ENCODE measurements at places on chromosomes 7 and 10.

DNA sequence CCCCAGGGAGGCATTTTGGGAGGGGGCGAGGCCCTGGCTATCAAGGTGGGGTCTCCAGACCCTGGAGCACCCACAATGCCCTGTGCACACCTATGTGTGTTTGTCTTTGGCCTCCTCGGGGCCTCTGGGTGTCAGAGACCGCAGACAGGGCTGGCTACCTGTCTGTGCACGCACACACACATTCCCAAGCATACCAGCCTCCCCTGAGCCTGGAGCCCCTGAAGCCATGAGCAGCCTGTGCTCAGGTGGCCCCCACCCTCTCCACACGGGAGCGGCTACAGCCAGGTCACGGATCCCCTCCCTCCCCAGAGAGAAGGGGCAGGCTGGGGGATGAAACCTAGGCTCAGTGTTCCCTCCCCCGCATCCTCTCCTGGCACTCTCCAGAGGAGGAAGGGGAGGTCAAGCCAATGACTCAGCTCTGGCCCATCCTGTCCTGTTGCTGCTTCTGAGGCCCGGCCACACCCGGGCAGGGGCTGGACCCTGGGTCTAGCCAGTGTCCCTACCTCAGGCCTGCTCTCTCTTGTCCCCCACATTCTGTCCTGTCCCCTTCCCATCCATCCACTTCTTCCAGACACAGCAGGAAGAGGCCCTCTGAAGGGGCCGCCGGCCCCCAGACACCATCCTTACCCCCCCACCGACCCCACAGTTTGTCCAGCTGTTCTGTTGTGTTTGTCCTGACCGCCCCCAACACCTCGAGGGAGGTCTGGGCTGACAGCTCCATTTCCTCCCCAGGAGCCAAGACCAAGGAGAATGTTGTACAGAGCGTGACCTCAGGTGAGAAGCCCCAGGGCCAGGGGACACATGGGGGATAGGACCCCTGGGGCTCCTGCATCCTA lies 720 bp downstream of the SNCG start:
- no peak for DNase-seq

GRCh38 chr7:27104341-27105058 lies 2.0 kb upstream of the HOXA2 start:
- no peak for DNase-seq

DNA sequence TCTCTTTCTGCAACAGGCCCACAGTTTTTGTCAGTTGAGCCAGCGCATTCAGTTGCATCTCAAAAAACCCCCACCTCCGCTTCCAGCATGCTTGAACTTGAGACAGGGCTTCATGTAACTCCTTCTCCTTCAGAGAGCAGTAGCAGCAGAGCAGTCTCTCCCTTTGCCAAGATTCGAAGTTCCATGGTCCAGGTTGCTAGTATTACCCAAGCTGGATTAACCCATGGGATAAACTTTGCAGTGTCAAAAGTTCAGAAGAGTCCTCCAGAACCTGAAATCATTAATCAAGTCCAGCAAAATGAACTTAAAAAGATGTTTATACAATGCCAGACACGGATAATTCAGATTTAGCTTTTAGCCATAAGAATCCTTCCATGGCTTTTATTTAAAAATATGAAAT lies 45.2 kb downstream of the MCMBP start:
- DNase-seq = no peak

- no peak for DNase-seq
These were observed 170.5 kb downstream of the SEPTIN7 start for GRCh38 chr7:35971133-35971891.

DNA sequence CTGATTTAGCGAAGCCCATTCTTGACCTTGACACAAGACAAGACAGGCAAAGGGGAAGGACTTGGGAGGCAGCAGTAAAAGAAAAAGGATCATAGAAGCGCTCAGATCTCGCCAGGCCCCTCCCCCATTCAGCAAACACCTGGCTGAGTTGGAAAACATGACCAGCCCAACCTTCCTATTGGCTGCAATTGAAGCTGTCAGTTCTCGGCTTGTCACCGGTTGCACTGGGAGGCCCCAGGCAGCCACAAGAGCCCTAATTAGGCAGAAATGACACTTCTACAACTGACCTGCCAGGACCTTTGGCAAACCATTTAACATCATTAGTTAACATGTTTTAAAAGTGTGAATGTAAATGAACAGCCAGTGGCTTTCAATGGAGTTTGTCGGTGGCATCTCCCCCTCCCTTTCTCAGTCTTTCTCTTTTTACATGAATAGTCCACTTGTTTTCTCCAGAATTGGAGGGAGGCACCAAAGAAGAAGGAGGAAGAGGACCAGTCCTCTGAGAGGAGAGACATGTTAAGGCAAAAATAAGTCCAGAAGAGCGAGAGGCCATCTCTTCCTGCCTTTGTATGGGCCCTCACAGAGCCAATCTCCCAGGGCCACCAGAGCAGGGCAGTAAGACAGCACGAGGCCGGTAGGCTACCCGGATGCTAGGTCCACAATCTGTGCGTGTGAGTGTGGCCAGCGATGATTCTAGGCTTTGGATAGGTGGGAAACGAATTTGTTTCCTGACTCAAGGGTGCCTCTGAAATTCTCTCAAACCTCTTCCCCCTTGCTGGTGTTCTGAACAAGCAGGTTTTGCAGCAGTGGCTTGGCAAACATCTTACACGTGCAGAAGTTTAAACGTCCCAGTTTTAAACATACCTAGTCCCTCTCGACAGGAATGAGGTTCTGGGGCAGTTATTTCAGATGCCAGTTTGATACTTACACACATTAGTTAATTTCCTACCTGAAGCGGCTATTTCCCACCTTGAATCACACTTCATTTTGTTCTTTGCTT lies 15.0 kb upstream of the ENO4 start:
- no peak for DNase-seq

GRCh38 chr10:128422190-128422589 lies 296.0 kb upstream of the MKI67 start:
- no peak for DNase-seq

DNA sequence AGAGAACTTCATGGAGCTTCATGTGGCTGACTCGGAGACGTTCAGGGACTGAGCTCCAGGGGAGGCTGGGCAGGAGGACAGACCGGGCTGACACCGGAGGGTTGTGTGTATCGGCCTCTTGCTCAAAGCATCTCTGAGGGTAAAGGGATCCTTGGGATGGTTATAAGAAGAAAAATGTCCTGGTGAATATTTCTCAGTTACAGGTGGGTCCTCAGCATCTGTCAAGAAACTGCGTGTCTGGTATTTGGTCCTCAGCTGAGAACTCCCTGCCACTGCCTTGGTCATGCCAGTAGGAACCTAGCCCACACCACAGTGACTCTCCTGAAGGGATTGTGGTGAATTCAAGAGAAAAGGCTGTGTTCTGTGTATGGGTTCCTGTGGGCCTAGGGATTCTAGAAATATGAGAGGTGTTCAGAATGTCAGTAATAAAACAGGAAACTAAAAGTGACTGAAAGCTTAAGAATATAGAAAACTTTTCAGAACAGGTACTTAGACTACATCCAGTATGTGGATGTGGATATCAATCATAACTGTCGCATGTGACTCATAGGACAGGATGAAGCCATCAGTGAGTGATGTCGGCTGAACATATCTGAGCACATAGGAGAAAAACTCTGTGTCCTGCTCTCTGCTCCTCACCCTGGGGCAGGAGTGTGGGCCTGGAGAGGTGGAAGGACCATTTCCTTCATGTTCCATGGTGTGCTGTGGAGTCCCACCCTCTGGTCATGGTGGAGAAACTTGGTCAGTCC lies 28.4 kb downstream of the MBL2 start:
- DNase-seq = no peak

DNA sequence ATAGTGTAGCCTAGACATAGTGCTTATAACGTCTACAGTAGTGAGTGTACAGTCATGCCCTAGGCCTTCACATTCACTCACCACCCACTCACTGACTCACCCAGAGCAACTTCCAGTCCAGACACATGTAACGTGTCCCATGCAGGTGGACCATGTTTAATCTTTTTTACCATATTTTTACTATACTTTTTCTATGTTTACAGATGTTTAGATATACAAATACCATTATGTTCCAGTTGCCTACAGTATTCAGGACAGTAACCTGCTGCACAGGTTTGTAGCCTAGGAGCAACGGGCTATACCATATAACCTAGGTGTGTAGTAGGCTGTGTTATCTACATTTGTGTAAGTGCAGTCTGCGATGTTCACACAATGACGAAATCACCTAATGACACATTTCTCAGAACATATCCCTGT lies 11.0 kb downstream of the MPP7 start:
- DNase-seq = no peak

DNA sequence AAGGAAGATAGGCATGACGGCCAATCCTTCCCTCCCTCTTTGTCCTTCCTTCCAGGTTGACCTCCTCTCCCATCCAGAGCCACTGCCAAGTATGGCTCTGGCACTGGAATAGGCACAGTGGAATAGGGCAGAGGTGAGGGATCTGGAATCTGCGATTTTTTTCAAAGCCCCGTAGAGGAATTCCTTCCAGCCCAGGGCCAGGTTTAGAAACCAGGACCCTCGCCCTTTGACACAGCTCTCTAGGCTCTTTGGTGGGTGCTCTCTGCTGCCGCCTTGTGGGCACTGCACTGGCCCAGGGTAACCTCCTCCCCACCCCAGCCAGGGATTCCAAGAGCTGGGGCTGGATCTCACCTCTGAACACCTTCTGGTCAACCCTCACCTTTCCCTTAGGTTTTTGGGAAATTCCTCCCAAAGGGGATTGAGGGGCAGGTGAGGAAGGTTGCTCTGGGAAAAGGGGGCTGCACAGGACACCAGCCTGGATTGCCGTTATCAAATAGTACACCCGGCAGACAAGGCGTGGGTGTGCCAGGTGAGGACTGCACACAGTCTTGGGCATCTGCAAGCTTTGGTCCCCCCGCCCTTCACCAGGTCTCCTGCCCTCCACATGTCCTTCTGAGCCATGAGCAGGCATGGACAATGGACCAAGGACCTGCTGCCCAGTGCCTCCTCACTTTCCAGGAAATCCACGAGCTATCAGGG lies 22.8 kb downstream of the C10orf105 start:
- DNase-seq = peak; percentile 57

DNA sequence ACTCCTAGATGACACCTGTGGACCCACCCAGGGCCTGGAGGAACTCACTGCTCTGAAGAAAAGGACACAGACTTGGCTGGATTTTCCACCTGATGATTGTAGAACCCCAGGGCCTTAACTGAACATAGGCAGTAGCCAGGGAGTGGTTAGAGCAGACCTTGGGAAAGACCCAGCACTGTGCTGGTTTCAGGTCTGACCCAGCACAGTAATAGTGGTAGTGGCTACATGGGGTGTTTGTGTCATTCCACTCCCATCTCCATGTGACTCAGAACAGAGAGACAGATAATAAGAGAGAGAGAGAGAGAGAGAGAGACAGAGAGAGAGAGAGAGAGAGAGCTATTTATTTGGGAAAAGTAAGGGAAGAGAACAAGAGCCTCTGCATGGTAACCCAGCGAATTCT lies 239.1 kb upstream of the MEOX2 start:
- DNase-seq = no peak

GRCh38 chr7:146129296-146129695 lies 12.7 kb downstream of the CNTNAP2 start:
- DNase-seq = no peak

GRCh38 chr10:11140963-11141362 lies 123.3 kb downstream of the CELF2 start:
- no peak for DNase-seq

DNA sequence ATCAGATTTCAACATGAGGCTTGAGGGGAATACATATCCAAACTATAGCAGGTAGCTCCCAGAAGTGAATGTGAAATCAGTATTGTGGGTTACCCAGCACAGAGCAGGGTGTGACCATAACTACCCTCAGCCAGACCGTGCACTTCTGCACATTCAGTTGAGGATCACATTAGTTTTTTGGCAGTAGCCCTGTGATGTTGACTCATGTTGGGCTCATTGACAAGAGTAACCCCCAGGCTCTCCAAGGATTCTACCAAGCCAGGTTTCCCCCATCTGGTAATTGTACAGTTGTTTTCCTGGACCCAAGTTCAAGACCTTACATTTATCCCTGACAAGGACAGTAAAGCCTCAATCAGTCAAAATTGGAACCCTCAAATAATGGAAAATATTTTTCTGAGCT lies 11.7 kb upstream of the CPA4 start:
- DNase-seq = no peak

DNA sequence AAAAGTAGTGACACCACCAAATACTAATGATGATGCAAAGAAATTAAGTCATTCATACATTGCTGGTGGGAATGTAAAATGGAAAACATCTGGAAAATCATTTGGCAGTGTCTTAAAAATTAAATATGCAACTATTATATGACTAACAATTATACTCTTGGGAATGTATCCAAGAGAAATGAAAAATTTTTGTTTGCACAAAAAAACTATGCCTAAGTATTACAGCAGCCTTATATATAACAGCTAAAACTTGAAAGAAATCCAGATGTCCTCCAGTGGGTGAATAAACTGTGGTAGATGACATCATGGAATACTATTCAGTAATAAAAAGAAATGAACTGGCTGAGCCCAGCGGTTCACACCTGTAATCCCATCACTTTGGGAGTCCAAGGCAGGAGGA lies 132.0 kb downstream of the NEBL start:
- DNase-seq = no peak

DNA sequence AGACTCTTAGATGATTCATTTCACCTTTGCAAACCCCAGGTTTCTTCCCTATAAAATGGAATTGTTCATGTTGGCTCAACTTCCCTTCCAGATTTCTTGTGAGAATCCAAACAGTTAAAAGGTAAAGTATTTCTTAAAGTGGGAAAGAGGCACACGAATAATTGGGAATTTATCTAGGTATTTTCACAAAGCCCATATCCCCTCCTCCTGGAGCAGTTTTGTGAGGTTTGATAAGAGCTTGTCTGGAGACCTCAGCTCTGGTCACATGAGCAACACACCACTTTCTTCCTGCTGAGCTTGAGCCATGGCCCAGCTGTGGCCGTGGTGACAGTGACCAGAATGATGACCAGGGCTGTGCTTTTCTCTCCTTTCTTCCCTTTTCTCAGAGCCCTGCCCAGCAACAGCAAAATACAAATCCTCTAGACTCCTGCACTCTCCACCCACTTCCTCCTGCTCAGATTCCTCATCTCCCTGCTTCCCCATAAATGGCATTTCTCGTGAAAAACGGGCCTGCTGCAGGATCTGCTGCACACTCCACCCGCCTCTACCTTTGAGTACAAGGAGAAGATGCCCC lies 87.7 kb downstream of the PIK3CG start:
- no peak for DNase-seq

DNA sequence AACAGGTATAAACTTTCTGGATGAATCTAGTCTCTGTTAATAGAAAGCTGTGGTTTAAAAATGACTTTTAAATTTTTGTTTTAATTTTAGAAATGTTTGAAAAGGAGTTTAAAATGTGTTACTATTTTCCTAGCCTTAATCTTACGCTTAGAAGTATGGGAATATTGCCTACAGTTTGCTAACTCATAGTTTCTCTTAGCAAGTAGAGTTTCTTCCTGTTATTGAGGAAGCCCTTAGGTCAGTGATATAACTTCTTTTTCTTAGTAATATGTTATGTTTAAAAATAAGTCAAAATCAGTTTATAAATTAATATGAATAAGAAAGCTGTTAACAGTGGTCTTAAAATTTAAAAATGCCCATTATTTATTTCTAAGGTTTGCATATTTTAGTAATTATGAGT lies 3.1 kb downstream of the STARD3NL start:
- DNase-seq = no peak

All from GM12892 (cell line).